NCI-H146 (cell line): ENCODE measurements at places on chromosomes 11 and 22.

- DNase-seq: peak; percentile 46
Measured at GRCh38 chr22:26170112-26170492, 840 bp downstream of the SEZ6L start.

- peak; percentile 54 for DNase-seq
Measured at GRCh38 chr22:46336119-46337078, 885 bp downstream of the TRMU start.

GRCh38 chr22:23233752-23234408, 53.6 kb downstream of the BCR start:
- no peak for DNase-seq

GRCh38 chr11:12757416-12757815, 83.2 kb downstream of the TEAD1 start:
- DNase-seq: no peak

- DNase-seq: no peak
Measured at GRCh38 chr11:15699978-15700377, 585.3 kb downstream of the INSC start.

- DNase-seq: no peak
Measured at GRCh38 chr11:103993507-103993906, 42.9 kb upstream of the DDI1 start.
